ENCODE measurements at places on chromosomes 3 and 15.
A peak's percentile ranks its signal among the peaks of the same experiment; 100 is the strongest.

- no peak for DNase-seq
Observed at GRCh38 chr3:118473343-118473742, 561.3 kb downstream of the IGSF11 start.

DNA sequence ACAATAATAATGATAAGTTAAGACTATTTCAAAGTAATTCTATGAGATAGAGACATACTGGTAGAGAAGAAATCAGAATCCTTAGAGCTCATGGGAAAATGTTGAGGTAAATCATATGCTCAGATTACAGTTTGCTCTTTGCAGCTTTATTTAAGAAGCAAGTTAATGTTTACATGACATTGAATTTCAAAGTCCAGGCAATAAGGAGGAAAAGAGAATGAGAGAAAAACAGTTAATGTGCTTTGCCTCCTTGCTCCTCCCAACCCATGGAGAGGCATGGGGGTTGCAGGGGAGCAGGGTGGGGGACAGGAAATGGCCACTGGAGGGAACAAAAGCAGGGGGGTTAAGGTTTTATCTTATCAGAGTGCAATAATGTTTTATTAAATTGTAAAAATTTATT lies 42.2 kb upstream of the ZBTB38 start:
- no peak for DNase-seq

GRCh38 chr3:106616556-106616955 lies 747.7 kb upstream of the CBLB start:
- DNase-seq: no peak

DNA sequence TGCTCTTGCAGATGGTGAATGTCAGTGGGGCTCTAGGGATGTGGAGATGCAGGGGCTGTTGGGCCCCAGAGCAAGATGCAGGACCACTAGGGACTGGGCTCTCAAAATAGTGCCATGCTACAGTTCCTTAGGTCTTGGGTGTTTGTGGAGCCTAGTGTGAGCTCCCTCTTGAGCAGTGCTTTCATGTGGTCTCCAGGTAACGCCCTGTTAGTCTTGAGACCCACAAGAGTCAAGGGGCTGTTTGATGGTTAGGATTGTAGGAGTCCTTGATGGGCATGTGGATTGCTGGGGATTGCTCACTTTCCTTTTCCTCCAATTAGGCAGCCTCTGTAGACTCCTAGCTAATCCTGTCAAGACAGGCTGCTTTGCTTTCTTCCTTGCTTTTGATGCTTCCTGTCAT lies 56.0 kb downstream of the CCDC66 start:
- DNase-seq: no peak

- no peak for DNase-seq
Observed at GRCh38 chr3:119063471-119063870, 28.8 kb upstream of the IGSF11 start.

DNA sequence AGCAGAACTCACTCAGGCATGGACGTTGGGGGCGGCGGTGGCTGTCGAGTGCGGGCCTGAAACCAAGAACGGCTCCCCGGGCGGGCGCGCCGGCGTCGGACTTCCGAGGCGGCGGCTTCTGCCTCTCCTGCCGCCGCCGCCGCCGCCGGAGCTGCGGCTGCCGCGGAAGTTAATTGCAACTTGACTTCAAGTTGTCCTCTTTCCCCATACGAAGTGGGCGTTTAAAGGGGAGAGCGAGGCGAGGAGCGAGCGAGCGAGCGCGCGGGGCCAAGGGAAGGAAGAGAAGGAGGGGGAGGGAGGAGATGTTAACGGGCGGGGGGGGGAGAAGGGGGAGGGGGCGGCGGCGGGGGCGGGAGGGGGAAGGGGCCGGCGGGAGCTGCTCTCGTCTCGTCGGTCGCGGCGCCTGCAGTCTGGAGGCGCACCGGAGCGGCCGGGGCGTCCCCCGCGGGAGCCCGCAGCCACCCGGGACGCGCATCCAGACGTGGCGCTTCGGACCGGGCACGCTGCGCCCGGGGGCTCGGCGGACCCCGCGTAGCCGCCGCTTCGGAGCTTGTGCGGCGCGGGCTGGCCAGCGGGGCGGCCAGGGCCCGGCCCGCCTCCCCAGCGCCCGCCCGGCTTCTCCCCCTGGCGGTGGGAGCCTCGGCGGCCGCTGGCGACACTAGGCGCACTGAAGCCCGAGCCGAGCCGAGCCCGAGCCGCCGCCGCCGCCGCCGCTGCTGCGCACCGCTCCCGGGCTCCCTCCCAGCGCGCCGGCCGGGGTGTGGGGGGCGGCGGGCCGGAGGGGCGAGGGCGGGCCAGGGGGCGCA lies 19.7 kb upstream of the SATB1 start:
- peak; percentile 17 for DNase-seq

DNA sequence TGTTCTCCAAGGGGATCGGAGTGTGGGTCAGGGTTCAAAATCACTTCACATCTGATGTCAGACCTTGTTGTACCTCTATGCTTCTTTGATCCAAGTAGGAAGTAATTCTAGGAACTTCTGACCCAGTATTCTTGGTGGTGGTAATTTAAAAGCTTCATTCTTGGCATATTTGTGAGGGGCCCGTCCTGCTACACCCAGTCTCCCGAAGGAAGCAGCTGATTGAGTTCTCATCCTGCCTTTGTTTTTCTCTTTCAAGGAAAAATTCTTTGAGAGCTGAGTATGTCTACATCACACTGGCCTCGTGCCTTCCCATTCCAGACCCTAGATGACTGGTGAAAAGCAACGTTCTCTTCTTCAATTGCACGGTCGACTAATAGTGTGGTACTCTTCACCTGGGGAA lies 234.4 kb upstream of the TPRG1 start:
- DNase-seq: no peak

Measured in fibroblast of skin of left biceps (primary cell).